Foreskin melanocyte (primary cell): ENCODE measurements at places on chromosomes 16 and 17.

DNA sequence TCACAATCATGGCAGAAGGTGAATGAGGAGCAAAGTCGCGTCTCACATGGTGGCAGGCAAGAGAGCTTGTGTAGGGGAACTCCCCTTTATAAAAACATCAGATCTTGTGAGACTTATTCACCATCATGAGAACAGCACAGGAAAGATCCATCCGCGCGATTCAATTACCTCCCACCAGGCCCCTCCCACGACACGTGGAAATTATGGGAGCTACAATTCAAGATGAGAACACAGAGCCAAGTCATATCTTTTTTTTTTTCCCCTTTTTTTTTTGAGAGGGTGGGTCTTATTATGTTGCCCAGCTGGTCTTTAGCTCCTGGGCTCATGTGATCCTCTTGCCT is 60.0 kb downstream of the RPTOR start:
- DNase-seq = no peak

DNA sequence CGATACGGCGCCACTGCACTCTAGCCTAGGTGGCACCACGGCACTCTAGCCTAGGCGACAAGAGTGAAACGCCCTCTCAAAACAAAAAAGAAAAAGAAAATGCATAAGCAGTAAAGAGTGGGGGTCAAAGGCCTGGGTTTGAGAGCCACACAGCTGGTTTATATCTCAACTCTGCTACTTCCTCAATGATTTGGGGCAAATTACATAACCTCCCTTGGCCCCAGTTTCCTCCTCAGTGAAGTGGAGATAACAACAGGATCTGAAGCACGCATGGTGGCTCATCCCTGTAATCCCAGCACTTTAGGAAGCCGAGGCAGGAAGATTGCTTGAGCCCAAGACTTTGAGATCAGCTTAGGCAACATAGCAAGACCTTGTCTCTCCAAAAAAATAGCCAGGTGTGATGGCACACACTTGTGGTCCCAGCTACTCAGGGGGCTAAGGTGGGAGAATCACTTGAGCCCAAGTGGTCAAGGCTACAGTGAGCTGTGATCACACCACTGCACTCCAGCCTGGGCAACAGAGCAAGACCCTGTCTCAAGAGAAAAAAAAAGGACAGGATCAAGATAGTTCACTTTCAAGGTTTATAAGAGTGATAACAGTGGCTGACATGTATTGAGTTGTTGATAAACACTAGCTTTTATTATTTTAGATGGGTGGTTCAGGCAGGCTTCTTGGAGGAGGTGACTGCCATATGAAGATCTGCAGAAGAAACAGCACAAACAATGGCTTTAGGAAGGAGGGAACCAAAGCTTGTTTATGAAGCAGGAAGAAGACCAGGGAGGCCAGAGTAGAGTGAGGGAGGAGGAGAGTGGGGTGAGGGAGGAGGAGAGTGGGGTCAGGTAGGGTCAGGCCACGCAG is 8.5 kb upstream of the COG1 start:
- no peak for DNase-seq

DNA sequence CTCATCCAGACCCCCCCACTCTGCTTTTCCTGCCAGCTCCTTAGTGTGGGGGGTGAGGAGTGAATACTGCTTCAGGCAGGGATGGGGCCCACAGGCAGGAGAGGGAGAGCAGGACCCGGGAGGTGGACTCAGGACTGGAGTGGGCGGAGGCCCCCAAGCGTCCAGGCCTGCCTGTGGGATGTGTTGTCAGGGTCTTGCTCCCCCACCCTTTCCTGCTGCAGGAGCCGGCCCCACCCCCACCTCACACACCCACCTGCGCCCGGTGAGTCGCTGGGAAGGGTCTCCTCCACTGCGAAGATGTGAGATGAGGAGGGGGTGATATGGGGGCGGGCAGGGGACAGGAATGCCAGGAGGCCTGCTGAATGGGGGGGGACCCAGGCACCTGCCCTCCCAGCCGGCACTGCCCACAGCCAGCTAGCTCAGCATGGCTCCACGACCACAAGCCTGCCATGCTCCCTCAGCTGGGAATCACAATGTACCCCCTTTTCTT is 1.1 kb downstream of the FAM171A2 start:
- DNase-seq = no peak

- no peak for DNase-seq
Observed at GRCh38 chr17:76079956-76080767, 1.2 kb downstream of the ZACN start.

- DNase-seq = no peak
Observed at GRCh38 chr17:64177311-64178010, 47.5 kb upstream of the ERN1 start.

DNA sequence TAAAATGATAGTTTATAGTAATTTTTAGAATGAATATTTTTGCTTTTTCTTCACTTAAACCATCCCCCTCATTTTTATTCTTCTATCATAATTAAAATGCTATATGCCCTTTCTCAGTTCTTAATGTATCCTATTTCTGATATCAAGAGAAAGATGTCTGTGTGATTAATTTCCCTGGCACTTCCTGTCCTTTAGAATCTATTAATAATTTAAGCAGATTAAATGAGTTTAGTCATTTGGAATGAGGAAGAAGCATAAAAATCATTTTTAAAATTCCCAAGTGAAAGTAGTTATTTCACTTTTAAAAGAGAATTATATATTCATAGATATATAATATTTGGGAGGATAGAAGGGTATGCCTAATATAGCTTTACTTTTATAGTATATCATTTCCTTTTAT is 27.8 kb upstream of the CDR2 start:
- no peak for DNase-seq

GRCh38 chr16:22397931-22398330 is 23.5 kb upstream of the CDR2 start:
- DNase-seq = peak; percentile 87

DNA sequence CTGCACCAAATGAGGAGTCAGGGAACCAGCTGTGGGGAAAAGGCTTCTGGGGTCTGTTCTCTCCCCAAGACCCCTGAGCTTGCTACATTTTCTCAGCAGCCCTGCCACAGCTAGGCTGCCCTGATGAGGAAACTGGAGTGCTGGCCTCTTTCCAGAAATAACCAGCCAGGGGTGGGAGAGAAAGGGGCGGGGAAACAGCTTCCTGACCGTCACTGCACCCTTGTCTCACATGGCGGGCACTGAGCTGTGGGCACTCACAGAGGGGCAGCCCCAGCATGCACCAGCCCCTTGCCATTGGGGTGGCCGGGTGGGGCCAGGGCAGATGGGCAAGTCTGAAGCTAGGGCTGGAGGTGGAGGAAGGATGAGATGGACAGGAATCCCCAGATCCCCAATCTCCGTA is 2.9 kb downstream of the SRL start:
- no peak for DNase-seq

- no peak for DNase-seq
Observed at GRCh38 chr17:74631468-74632450, 8.2 kb upstream of the CD300E start.

DNA sequence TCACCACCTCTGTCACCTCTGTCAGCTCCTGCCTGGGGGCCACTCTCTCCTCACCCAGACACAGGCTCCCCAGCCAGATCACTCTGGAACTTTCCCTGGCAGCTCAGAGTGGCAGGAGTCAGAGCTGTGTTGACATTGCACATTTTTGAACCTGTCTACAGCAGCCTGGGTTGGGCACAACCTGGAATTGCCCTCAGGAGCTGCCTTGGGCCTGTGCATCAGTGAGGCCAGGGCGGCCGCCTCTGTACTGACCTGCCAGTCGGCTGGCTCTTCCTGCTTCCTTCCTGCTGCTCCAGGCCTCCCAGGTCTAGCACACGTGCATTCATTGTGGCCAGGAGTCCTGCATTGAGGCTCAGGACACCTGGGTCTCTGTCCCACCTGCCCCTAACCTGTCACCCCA is 14.2 kb upstream of the TMEM11 start:
- no peak for DNase-seq

DNA sequence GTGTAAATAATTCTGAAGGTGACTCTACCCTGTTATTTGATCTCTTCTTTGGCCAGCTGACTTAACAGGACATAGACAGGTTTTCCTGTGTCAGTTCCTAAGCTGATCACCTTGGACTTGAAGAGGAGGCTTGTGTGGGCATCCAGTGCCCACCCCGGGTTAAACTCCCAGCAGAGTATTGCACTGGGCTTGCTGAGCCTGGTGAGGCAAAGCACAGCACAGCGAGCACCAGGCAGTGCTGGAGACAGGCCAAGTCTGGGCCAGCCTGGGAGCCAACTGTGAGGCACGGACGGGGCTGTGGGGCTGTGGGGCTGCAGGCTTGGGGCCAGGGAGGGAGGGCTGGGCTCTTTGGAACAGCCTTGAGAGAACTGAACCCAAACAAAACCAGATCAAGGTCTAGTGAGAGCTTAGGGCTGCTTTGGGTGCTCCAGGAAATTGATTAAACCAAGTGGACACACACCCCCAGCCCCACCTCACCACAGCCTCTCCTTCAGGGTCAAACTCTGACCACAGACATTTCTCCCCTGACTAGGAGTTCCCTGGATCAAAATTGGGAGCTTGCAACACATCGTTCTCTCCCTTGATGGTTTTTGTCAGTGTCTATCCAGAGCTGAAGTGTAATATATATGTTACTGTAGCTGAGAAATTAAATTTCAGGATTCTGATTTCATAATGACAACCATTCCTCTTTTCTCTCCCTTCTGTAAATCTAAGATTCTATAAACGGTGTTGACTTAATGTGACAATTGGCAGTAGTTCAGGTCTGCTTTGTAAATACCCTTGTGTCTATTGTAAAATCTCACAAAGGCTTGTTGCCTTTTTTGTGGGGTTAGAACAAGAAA is 5.1 kb downstream of the STH start:
- no peak for DNase-seq

- no peak for DNase-seq
Observed at GRCh38 chr17:36862116-36862920, 75.0 kb upstream of the LHX1 start.

DNA sequence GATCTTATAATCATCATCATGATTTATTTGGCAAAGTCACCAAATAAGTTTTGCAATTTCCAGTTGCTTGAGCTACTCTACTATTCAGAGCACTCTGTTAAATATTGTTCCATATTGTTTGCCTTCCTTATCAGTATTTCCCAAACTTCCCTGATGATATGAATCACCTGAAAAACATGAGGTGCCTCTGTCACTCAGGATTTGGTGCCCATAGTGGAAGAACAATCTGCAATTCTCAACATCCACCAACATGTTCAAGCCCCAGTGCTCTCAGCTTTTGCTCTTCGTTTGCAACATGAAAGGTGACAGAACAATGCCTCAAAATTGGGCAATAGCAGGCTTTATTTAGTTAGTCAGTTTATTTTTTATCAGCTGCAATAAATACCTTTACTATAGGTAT is 28.6 kb upstream of the WSB1 start:
- no peak for DNase-seq

DNA sequence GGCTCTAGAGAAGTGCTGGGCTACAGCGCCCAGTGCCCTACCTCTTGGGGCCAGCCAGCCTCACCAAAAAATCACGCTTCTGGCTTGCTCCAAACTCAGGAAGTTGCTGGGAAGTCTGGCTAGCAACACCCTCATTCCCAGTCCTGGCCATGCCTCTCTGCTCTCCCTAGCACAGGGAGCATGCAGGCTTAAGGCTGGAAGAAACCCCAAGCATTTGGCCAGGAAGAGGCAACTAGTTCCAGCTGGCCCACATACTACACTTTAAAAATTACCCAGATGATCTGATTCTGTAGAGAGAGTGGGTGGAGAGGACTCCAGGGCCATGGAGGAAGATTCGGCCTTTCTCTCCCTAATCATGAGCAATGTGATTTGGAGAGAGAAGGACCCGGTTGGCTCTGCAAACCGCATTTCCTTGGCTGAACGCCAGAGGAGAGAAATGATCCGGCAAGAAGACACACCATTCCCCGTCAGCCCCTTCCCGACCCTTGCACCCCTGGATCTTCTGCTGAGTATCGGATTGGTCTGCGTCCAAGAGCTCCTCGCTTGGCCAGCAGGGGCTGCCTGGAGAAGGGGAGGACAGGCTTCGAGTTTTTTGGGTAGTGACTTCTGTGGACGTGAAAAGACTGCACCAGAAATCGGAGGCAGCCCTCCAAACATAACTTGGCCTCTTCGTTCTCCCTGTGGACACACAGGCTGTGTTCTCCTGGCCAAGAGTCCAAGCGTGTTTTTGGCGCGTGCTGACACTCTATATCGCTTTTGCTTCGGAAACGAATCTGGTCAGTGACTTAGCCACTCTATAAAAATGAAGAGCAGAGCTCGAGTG is 406.3 kb downstream of the WWOX start:
- DNase-seq = no peak

GRCh38 chr17:21078016-21078780 is 35.4 kb upstream of the USP22 start:
- DNase-seq = no peak
